WTC11 (cell line): ENCODE measurements at places on chromosomes 5 and 9. TPM values are rescaled to one million over a fixed set of nuclear protein-coding genes. Genes with fewer than 3 reads are reported as not detected.

The AJM1 gene
- total RNA-seq, result 1.6 to 1.7 TPM (median 1.6 TPM) in 3 replicates

DNA sequence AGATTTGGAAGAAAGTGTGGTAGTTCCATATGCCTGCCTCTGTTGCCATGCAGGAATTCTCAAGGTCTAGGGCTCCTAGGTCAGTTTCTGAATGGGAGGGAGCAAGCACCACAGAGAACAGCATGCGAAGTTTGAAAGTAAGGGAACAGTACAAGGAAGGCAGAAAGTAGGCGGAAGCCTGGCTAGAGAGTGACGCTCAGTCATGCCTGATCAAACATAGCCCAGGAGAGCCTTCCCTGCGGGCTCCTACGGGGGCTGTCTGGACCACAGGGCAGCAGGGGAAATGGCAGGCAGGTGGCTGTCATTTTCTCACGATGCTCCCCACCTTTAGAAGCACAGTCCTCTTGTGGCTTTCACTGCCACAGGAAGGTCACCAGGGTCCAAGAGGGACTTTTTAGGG is 12.8 kb upstream of the STC2 start:
- DNase-seq, result no peak
- H3K27ac ChIP-seq, result no peak overlapping the region; the same call in 1 of the 2 replicates
- no peaks in the 10 kb centered on the region; the same call in 1 of the 2 replicates for H3K27me3 ChIP-seq
- H3K4me1 ChIP-seq, result peaks cover 24% of the 10 kb centered on the region
- H3K4me3 ChIP-seq, result no peak overlapping the region

The OR1L6 gene
- not detected in 3 replicates for total RNA-seq

DNA sequence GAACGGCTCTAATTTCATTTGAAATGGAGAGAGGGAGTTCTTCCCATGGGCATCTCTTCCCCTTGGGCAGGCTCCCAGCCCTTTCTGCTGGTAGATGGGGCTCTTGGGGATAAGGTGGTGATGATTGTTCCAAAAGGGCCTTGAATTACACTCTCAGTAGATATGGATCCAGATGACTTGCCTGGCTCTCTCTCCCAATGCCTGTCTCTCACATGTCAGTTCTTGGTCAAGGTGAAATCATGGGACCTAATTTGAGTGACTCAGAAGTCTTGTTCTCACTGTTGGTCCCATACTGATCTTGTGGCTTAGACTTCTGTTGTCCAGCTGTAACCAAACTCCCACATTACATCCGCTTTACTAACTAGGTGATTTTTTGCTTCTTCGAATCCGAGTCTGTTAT is 317.0 kb upstream of the RFX3 start:
- peaks cover 6% of the 10 kb centered on the region for H3K4me1 ChIP-seq
- no peak for DNase-seq
- no peak overlapping the region for H3K4me3 ChIP-seq

- no peak overlapping the region for H3K27ac ChIP-seq
- no peak for DNase-seq
- 0 out of 2 replicates have a peak, but pooled peaks cover 2% of the 10 kb centered on the region for H3K36me3 ChIP-seq
Observed at GRCh38 chr9:83000765-83001164, 62.2 kb downstream of the RASEF start.

The APC gene
- total RNA-seq, result 31.8 to 40.0 TPM (median 33.1 TPM) in 3 replicates

The ZFP2 gene
- total RNA-seq, result 1.0 to 2.0 TPM (median 1.7 TPM) in 3 replicates

The SNX30 gene
- 11.8 to 13.4 TPM (median 12.1 TPM) in 3 replicates for total RNA-seq

DNA sequence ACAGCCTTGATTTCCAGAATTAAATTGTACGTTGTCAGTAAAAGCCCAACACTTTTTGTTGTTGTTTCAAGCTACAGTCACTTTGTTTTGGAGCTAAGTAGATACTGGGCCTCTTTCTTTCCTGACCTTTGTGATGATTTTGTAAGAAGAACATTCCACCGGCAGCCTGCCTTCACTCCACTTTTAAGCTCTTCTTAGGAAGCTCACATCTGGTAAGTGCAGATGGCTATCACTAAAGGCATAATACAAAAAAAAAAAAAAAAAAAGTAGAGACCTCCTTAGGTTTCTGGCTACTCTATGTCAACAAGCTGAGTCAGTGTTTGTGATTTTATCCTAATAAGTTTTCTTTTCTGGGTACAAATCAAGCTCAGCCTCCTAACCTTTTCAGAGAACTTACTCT is 1922.1 kb upstream of the WWC1 start:
- no peak overlapping the region for H3K4me3 ChIP-seq
- DNase-seq, result no peak
- no peak overlapping the region for H3K27ac ChIP-seq

The PCDHGA2 gene
- 0.66 to 0.96 TPM (median 0.94 TPM) in 3 replicates for total RNA-seq

DNA sequence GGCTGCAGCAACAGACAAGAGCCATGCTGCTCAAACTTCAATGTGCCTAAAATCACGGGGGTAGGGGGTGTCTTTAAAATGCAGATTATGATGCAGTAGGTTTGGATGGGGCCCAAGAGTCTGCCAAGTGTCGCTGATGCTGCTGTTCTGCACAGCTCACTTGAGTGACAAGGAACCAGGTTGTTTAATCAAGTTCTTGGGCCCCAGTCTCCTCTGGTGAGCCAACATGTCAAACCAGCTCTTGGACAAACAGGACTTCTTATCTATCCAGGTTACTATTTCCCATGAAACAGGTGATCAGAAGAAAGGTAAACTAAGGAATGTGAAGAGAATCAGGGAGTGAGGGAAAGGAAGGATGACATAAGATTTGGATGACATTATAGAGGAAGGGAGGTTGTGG is 78.0 kb downstream of the APBA1 start:
- DNase-seq, result no peak
- peaks cover 3% of the 10 kb centered on the region; the same call in 1 of the 2 replicates for H3K27me3 ChIP-seq
- no peak overlapping the region for H3K27ac ChIP-seq
- H3K4me1 ChIP-seq, result peaks cover 11% of the 10 kb centered on the region
- H3K4me3 ChIP-seq, result no peak overlapping the region
- H3K36me3 ChIP-seq, result no peaks in the 10 kb centered on the region

DNA sequence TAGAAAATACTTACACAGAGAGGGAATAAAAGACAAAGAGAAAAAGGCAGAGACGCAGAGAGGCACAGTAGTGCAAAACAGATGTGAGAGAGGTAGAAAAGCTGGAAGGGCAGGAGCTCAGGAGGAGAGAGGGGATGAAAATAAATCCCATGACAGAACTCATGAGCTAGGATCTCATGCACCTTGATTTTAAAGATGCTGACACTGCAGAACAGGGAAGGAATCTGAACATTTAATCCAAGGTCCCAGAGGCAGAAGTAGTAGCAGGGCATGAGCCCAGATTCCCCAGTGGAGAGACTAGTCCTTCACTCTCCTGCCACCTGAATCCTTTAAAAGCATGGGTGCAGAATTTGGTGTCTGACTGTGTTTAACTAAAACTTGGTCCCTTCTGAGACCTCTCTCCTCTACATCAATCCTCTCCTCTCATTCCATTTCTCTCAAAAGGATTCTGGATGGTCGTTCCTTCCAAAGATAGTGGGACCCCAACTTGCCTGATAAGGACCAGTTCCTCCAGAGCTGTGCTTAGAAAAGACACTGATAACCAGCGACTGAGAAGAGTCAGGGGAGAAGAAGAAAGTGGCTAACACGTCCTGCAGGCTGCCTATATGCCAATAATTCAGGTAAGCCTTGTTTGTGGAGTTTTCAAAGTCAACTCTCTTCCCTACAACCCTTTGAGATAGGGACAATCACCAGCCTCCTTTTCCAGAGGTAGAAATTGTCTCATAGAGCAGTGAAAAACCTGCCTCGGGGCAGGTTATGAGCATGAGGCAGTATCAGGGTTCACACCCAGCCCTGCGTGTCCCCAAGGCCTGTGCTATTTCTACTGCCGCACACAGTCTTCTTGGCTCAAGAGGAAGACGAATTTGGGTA is 203.2 kb upstream of the TRIM32 start:
- no peak for DNase-seq
- no peaks in the 10 kb centered on the region for H3K27me3 ChIP-seq
- H3K36me3 ChIP-seq, result no peaks in the 10 kb centered on the region

DNA sequence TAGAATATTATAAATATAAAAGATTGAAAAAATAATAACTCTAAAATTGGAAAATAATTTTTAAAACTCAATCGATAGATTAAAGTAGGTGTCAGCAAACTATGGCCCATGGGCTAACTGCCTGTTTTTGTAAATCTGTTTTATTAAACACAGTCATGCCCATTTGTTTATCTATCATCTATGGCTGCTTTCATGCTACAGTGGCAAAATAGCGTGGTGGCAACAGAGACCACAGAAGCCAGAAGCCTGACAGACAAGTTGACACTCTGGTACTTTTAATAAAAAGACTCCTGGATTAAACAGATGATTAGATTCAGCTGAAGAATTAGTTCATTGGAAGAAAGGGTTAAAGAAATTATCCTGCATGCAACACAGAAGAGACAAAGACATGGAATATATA is 400.7 kb upstream of the RORB start:
- no peak overlapping the region for H3K4me3 ChIP-seq
- H3K36me3 ChIP-seq, result peaks cover 90% of the 10 kb centered on the region
- H3K4me1 ChIP-seq, result peaks cover 35% of the 10 kb centered on the region
- no peak for DNase-seq
- H3K27ac ChIP-seq, result peak overlapping the region; percentile 67; the same call in 1 of the 2 replicates

GRCh38 chr5:36323926-36324781 is 22.5 kb upstream of the RANBP3L start:
- no peak for DNase-seq
- H3K27me3 ChIP-seq, result peaks cover 3% of the 10 kb centered on the region; the same call in 1 of the 2 replicates
- no peak overlapping the region for H3K4me3 ChIP-seq
- H3K27ac ChIP-seq, result no peak overlapping the region
- H3K36me3 ChIP-seq, result no peaks in the 10 kb centered on the region

- H3K27me3 ChIP-seq, result no peaks in the 10 kb centered on the region; the same call in 1 of the 2 replicates
- H3K4me1 ChIP-seq, result peaks cover 11% of the 10 kb centered on the region
- DNase-seq, result no peak
- no peak overlapping the region for H3K27ac ChIP-seq
- H3K4me3 ChIP-seq, result no peak overlapping the region
Observed at GRCh38 chr9:19550009-19550408, 141.2 kb downstream of the ACER2 start.

The FGF1 gene
- 0.21 to 0.55 TPM in 2 of 3 replicates, not detected in the other for total RNA-seq

The PCDHA13 gene
- total RNA-seq, result 2.4 to 3.8 TPM (median 3.0 TPM) in 3 replicates

- H3K4me3 ChIP-seq, result no peak overlapping the region
- no peaks in the 10 kb centered on the region for H3K36me3 ChIP-seq
- no peak for DNase-seq
- H3K4me1 ChIP-seq, result peaks cover 8% of the 10 kb centered on the region; the same call in 1 of the 2 replicates
- no peak overlapping the region for H3K27ac ChIP-seq
Observed at GRCh38 chr5:60010328-60010727, 116.8 kb upstream of the PDE4D start.

GRCh38 chr5:18745988-18746615 is 1111.8 kb downstream of the TAF11L14 start:
- no peaks in the 10 kb centered on the region; the same call in 1 of the 2 replicates for H3K27me3 ChIP-seq
- DNase-seq, result no peak
- no peak overlapping the region for H3K4me3 ChIP-seq
- peaks cover 29% of the 10 kb centered on the region for H3K36me3 ChIP-seq
- H3K4me1 ChIP-seq, result no peaks in the 10 kb centered on the region

- H3K4me3 ChIP-seq, result no peak overlapping the region
- peak overlapping the region; percentile 71 for H3K27ac ChIP-seq
Observed at GRCh38 chr5:68378204-68378820, 162.8 kb downstream of the PIK3R1 start.

The GRXCR2 gene
- not detected in 3 replicates for total RNA-seq

GRCh38 chr5:135426102-135427082 is 20.8 kb downstream of the DCANP1 start:
- no peak overlapping the region for H3K27ac ChIP-seq
- peaks cover 24% of the 10 kb centered on the region for H3K27me3 ChIP-seq
- H3K4me1 ChIP-seq, result no peaks in the 10 kb centered on the region

GRCh38 chr9:92094655-92095054 is 20.6 kb downstream of the SPTLC1 start:
- DNase-seq, result no peak
- peaks cover 30% of the 10 kb centered on the region for H3K4me1 ChIP-seq
- no peak overlapping the region for H3K4me3 ChIP-seq
- H3K27me3 ChIP-seq, result no peaks in the 10 kb centered on the region; the same call in 1 of the 2 replicates
- H3K27ac ChIP-seq, result peak overlapping the region; percentile 2

DNA sequence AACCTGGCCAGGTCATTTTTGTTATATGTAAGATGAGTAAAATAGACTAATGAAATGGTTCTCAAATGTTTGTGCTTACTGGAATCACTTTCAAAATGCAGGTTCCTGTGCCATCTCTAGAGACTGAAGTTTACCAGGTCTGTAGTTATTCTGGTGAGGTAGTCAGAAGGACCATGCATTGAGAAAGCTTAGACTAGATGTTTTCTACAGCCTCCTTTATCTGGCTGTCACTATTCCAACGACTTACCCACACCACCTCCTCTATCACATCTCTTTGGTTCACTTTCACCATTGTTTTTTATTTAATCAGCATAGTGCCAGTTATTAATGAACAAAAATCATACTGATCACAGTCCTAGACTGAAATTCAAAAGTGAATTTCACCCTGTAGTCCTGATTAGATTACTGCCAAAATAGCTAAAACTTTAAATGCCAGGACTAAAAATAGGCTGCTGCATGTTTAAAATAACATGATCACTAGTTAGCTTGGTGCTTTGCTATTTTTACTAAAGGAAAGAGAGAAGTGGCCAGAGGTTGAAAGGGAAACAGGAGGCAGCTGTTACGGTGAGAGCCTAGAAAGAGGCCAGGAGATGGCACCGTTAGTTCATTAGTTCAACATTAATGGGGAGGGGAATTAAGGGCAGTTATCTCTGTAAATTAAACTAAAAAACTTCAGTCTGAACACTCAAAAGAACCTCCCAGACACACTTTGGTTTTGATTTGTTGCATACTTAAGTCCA is 13.9 kb upstream of the FNIP1 start:
- H3K27ac ChIP-seq, result no peak overlapping the region
- no peaks in the 10 kb centered on the region; the same call in 1 of the 2 replicates for H3K27me3 ChIP-seq
- no peak overlapping the region for H3K4me3 ChIP-seq
- peak; percentile 15 for DNase-seq
- no peaks in the 10 kb centered on the region for H3K36me3 ChIP-seq

The SPATA31E1 gene
- total RNA-seq, result 0.04 to 0.07 TPM (median 0.05 TPM) in 3 replicates

GRCh38 chr5:44875661-44876605 is 67.2 kb downstream of the MRPS30 start:
- H3K4me1 ChIP-seq, result peaks cover 7% of the 10 kb centered on the region
- DNase-seq, result no peak
- peak overlapping the region; percentile 52; the same call in 1 of the 2 replicates for H3K27ac ChIP-seq

DNA sequence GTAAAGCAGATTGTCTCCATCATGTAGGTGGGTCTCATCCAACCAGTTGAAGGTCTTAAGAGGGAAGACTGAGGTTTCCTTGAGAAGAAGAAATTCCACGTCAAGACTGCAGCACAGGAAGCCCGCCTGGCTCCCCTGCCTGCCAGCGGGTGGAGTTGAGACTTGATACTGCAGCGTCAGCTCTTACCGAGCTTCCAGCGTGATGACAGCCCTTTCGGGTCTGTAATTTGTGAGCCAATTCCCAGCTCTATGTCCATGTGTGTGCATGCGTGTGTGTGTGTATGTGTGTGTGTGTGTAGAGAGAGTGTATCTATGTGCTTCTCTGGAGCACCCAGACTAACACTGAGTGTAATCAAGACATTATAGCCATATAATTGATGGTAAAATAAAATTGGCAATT is 379.7 kb upstream of the IRX2 start:
- H3K36me3 ChIP-seq, result no peaks in the 10 kb centered on the region
- H3K27me3 ChIP-seq, result peaks cover 38% of the 10 kb centered on the region
- DNase-seq, result no peak
- no peak overlapping the region for H3K4me3 ChIP-seq
